ENCODE measurements at places on chromosomes 12 and 14.

DNA sequence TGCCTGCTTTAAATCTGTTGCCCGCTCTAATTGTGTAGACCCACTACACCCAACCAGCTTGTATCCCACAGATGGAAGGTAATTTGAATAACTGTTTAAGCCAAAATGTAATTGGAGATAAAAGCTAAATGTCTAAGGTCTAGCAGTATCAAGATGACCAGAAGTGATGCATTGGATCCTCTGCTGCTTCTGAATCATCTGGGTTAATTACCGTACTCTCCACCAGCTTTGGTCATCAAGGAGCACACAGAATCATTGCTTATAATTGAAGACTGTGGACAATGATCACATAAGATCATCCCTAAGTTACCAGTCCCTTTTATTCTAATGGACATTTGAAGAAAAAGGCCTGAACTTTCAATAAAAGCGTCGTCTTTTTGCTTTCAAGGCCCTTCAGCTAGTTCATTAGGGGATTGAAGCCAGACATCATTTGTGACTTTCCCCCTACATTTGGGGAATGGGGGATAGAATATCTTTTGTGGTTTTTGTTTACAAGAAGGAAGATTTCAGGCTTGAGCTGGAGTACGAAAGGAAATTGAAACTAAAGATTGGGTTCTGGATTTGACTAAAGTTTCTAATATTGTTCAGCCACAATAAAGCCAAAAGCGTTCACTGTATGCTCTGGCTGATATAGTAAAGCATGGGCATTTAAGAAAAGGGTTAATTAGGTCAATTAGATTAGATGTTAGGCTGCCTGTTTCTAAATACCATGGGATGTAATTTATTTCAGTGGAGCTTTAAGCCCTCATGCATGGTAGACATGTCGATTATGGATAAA is 123.2 kb downstream of the CHST11 start:
- DNase-seq: no peak

- DNase-seq: no peak
Measured at GRCh38 chr14:32313844-32314376, 15.2 kb upstream of the AKAP6 start.

DNA sequence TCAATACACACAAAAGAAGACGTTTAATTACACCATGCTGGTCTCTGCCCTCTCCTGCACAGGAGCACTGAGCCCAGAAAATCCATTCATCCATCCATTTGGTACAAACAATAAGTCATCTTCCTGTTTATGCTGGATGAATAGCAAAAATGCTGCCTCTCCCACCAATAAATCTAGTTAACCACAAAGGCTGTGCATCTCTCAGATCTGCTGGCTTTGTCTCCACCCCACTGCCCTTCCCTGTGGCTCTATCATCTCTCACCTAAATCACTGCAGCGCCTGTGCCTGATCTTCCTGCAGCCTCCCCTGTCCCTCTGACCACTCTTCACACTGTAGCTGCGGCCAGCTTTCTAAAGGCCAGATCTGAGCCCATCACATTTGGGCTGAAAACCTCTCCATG is 72.9 kb upstream of the DDX11 start:
- no peak for DNase-seq

- DNase-seq: no peak
Measured at GRCh38 chr12:105226219-105226618, 9.8 kb downstream of the APPL2 start.

- no peak for DNase-seq
Measured at GRCh38 chr12:29741342-29742241, 42.1 kb downstream of the TMTC1 start.

- no peak for DNase-seq
Measured at GRCh38 chr14:23601845-23602180, 23.2 kb upstream of the JPH4 start.

GRCh38 chr12:9933958-9934357 is 1.8 kb upstream of the CLEC2A start:
- no peak for DNase-seq

DNA sequence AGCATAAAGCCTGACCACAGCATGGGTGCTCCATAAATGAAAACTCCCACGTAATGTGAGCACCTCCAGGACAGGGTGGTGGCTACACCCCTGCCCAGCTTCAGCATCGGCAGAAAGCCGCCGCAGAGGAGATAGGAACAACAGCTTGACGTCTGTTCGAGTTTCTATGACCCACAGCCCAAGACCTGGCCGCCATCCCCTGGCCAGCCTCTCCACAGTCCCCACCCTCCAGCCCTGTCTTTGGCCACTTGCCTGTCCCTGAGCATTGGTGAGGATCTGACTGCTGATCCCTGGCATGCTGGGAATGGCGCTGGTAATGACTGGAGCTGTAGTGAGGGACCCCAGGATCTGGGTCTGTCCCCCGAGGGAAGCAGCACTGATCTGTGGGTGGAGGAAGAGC is 21.3 kb downstream of the POU6F1 start:
- no peak for DNase-seq

GRCh38 chr12:1796515-1797010 is 23.8 kb upstream of the LRTM2 start:
- DNase-seq: no peak

DNA sequence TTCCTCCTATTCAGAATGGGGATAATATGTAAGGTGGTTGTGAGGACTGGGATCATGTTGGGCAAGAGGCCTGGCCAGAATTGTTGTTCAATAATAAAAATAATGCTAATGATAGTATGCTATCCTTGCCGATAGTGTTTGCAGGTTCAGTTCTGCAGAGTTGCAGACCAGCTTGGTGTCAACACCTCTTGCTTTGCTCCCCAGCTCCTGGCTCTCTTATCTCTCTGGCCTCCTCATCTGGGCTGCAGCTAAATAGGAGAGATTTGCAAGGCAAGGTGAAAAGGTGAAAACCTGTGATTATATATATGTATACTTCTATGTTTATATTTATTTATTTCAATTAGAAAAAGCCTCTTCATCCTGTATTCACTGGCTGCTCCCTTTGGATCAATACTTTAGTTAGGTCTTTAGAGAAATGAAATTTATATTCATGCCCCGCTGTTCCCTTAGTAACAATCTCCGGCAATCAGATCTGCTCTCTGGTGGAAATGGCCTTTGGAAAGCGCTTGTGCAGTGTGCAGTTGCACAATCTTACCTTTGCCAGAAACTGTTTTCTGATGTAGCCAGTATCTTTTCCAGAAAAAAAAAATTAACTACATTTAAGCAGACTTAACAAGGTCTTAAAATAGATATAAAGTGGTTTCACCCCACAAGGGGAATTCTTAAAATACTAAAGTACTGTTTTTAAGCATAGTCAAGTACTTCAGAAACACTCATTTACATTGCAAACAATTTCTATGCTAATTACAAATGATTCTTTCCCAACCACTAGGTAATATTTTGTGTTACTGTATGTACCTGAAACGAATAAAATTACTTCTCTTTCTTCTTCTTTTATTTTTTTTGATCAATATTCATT is 19.1 kb upstream of the ACVR1B start:
- DNase-seq: no peak

DNA sequence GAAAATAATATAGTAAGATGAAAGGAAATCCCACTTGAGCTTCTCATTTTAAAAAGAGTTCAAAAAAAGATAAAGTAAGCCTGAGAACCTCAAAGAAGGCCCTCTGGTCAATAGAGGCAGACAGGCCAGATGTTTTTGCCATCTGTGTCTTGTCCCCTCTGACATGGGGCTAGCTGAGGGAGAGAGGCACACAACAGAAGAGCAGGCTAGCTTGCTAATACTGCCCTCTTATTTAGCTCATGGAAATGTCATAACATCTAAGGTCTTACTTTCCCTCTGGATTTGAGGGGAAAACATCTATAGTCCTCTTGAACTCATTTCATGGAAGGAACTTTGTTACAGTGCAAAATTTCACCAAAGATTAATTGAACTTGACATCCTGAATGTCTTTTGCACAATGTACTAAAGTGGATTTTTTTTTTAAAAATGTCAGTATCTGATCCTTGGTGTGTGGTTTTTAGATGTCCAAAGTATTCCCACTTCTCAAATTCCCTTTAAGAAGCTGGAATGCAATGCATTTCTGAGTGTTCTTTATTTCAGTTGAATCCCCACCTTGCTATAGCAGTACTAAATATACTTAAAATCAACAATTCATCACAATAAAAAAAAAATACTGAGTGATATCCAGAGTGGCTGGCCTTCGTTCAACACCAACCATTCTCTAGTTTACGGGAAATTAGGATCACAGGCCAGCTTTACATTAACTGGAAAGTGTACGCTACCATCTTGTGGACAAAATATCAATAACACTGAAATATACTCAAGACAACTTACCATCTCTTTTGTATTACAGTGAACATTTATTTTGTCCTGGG is 176.7 kb downstream of the PAH start:
- no peak for DNase-seq

DNA sequence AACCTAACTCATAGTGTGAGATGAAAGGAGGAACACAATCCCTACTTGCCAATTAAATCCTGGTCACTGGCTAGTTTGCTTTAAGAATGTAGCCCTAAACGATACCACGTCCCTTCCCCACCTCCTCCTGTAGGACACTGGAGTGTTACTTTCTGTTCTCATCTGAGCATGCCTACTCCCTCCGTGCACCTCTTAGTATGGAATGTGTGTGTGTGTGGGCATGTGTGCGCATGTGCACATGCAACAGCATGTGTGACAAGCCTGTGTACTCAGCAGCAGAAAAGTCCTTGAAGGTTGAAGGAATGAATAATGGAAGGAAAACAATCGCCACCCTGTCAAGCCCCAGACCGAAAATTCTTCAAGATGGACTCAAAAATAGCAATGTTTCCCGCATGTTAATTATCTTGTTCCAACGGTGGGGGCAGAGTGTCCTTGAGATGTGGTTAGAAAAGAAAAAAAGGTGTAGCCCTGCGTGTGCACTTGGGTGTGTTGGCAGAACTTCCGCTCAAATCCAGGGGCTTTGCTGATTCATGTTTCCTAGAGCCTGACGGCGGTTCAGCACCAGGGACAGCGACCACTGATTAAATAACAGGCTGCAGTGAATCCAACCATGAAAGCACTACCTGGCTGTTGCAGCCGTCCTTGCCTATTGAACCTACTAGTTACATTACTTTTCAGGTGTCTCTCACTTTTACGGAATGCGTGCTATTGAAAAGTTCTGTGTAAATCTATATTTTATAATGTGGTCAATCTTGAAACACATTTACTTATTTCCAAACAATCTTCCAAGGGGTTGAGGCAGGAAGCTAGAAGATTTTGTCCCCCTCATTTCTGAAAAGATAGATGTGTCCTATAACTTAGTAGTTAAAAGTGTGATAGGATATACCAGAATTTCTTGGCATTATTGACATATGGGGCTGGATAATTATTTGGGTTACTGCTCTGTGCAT is 79.8 kb downstream of the SRRM4 start:
- DNase-seq: no peak

DNA sequence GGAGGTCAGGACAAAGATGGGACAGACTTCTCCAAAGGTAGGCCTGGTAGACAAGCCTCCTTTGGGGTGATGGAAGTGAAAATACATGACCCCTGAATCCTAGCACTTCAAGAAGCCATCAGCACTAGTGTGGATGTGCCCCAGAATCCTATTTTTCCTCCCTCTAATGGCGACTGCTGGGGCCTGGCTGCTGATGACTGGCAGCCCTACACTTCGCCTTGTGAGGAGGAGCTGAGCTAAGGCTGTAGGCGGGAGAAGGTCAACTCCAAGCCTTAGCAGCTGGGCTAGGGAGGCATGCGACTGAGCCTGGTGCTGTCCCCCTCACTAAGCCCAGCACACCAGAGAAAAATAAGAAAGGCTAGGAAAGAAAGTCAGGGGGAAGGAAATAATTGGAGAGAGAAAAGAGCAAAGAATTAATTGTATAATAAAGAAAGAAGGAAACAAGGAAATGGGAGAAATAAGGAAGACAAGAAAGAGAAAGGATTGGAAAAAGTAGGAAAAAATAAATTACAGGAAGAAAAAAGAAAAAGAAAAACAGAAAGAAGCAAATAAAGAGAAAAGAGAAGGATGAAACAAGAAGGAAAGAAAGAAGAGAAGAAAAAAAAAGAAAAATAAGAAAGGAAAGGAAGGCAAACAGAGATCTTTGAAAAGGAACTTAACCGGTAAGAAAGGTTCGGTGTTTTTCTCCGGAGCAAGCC is 4.7 kb upstream of the HOXC10 start:
- DNase-seq: no peak

DNA sequence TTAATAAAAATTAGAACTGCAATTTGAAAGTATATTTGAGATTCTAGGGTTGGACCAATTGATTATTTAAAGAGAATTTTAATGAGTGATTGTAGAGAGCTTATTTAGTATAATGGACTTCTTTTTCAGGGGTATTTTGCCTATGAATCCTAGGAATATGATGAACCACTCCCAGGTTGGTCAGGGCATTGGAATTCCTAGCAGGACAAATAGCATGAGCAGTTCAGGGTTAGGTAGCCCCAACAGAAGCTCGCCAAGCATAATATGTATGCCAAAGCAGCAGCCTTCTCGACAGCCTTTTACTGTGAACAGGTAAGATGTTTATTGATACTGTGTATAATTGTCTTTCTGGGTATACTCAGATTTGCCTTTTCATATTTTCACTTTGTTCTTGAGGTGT is 35.9 kb upstream of the KCNMB4 start:
- no peak for DNase-seq

DNA sequence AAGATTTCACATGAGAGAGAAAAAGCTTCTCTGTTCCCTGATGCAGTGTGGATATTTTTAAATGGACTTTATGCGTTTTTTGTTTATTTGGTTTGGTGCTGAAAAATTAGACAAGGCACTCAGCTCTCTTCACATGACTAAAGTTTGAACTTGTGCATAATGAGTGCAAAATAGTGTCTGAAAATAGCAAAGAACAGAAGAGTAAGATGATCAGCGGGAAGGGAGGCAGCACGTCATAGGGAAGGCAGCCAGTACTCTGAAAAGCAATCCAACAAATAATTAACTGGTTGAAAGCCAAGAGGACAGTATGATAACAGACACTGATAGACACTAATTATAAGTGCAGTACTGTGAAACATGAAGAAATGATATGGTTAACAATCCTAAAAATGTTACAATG is 46.6 kb upstream of the CDKN3 start:
- DNase-seq: no peak

DNA sequence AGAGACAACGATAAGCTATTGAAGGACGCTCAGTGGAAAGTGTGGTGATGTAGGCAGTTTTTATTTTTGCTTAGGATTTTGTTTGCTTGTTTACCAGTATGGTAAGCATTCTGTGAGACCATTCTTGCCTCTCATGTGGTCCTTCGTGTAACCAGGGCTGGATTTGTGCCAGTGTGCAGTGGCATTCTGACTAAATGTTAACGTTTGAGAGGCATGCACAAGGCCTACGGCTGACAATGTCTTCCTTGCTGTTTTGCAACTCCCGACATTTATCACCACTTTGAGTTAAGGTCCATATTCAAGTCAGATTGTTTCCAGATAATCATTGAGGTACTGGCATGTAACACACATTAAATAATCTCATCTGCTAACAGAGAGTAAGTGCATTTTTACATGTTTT is 102.3 kb upstream of the BCAT1 start:
- no peak for DNase-seq

DNA sequence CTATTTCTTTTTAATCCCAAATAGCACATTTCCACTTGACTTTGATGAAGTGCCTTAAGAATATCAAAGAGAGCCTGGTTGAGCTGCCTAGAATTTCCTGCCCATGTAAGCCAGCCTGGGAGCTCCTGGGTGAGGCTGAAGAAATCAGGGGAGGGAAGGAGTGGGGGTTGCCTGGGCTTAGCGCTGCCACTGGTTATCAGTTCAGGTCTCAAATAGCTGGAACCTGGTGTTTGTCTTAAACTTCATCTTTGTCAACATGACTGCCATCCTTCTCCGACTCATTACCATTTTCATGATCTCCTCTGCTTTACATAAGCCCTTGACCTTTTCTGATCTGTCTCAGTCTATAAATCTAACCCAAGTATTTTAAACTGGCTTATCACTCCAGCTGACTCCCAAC is 151.5 kb downstream of the TTC8 start:
- no peak for DNase-seq

GRCh38 chr12:96295532-96296160 is 101.5 kb downstream of the ELK3 start:
- no peak for DNase-seq
